ENCODE measurements at places on chromosomes 5 and 9.

- no peak for DNase-seq
Observed at GRCh38 chr5:126692971-126693370, 84.0 kb upstream of the LMNB1 start.

- DNase-seq, result no peak
Observed at GRCh38 chr5:31027721-31028120, 165.8 kb upstream of the CDH6 start.

DNA sequence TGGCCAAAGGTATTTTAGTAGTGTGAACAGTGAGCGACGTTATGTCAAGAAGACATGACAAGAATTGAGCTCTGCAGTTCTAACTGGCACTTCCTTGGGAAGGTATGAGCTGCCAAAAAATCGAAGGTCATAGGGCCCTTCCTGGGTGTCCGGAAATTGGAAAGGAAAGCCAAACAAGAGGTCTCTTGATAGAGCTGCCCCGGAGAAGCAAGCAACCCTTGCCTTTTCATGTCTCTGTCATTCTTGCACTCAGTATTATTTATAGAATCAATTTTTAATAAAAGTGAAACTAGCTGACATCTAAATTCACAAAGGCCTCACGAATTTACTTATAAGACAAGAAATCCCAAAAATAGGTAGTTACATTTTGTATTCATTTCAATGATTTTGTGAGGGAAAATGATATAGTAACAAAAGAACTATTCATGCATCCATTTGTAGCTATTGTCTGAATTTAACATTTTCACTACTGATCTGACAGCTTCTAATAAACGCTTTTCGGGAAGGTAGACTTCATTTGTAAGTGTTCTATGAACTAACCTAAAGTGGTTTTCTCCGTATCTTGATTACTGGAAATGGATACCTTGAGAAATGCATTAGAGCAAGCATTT, 113.8 kb upstream of the VCAN start:
- no peak for DNase-seq

GRCh38 chr5:5221724-5222123, 81.6 kb downstream of the ADAMTS16 start:
- DNase-seq, result no peak

DNA sequence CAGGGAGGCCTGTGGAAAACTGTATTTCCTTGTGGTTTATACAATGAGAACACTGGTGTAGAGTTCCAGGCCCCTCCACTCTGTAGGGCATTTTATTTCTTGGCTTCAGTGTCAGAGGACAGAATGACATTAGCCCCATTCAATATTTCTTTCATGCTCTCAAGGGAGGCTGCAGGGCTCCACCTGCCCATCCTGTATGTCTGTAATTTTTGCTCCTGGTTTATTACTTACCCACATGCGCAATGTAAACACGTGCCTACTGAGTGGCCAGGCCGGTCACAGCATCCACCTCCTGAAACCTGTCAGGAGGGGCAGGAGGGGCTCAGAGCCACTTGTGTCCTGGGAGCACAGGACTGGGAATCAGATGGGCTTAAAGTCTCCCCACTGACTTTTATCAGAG, 82.4 kb downstream of the GADD45G start:
- DNase-seq, result no peak

- DNase-seq, result no peak
Observed at GRCh38 chr5:68682400-68683160, 411.2 kb upstream of the SLC30A5 start.

- DNase-seq, result no peak
Observed at GRCh38 chr9:86217076-86217755, 42.2 kb downstream of the C9orf153 start.

DNA sequence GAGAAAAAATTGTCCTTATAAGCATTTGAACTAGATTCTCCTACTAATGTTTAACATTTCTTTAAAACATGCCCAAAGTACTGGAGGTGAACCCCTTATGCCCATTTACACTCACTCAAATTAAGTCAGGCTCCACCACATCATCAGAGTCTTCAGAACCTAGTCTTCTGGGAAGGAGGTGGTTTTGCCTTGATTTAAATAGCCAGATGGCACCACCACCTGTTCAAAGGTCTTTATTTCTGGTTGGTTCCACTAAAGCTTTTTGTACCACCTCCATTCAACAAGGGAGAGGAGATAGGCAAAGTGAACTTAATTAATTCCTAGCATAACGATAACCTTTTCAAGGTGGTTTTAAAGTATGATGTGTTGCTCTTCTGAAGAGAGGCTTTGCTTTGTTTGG, 189.5 kb downstream of the SLF1 start:
- no peak for DNase-seq

- no peak for DNase-seq
Observed at GRCh38 chr5:178370102-178370501, 137.5 kb upstream of the PHYKPL start.

GRCh38 chr5:32618962-32619361, 33.6 kb downstream of the SUB1 start:
- no peak for DNase-seq

- DNase-seq, result no peak
Observed at GRCh38 chr9:68651280-68651893, 53.7 kb upstream of the PIP5K1B start.

DNA sequence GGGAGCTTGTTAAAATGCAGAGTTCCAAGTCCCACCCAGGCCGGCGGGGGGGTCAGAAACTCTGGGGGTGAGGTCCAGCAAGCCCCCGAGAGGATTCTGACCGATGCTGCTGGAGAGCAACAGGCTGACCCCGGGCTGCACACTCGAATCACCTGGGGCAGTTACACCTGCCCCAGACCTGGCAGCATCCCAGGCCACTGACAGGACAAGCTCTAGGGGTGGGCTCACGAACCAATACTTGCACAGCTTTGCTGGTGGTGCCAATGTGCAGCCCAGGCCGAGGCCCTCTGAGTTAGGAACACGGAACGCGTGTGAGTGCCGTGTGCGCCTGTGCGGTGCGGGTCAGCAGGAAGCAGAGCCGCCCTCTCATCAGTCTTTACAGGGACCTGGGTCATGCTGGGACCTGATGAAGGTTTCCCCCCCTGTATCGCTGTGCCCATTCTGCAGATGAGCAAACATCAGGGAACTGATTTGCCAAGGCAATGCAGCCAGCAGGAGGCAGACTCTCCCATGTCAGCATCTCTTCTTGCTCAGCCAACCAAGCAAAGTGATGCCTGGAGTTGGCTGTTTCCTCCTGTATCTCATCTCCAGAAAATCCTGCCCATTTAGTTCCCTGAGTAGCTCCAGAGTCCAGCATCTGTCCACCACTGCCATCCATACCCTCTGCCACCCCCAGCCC, 16.3 kb downstream of the FAM163B start:
- no peak for DNase-seq

GRCh38 chr5:80569961-80570786, at the start of gene ANKRD34B:
Gene ANKRD34B, minus strand, starts transcription at chr5:80570280. Its CDS starts 10,261 bp downstream, at chr5:80560019.
- no peak for DNase-seq

GRCh38 chr5:115472271-115473025, 72.1 kb downstream of the FEM1C start:
- no peak for DNase-seq

DNA sequence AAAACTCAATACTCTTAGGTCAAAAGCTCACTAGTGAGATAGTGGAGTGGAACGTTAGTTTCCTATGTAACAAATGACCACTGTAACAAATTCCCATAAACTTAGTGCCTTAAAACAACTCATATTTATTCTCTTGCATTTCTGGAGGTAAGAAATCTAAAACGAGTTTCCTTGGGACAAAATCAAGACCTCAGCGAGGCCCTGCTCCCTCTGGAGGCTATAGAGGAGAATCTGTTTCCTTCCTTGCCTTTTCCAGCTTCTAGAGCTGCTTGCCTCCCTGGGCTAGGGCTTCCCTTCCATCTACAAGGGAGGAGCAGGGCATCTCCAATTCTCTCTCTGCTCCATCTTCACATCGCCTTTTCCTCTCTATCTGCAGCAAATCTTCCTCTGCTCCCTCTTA, 32.0 kb downstream of the SEMA5A start:
- no peak for DNase-seq

- no peak for DNase-seq
Observed at GRCh38 chr5:157947156-157947555, 88.2 kb upstream of the CLINT1 start.

- no peak for DNase-seq
Observed at GRCh38 chr9:95023217-95024003, 294.1 kb downstream of the FANCC start.

DNA sequence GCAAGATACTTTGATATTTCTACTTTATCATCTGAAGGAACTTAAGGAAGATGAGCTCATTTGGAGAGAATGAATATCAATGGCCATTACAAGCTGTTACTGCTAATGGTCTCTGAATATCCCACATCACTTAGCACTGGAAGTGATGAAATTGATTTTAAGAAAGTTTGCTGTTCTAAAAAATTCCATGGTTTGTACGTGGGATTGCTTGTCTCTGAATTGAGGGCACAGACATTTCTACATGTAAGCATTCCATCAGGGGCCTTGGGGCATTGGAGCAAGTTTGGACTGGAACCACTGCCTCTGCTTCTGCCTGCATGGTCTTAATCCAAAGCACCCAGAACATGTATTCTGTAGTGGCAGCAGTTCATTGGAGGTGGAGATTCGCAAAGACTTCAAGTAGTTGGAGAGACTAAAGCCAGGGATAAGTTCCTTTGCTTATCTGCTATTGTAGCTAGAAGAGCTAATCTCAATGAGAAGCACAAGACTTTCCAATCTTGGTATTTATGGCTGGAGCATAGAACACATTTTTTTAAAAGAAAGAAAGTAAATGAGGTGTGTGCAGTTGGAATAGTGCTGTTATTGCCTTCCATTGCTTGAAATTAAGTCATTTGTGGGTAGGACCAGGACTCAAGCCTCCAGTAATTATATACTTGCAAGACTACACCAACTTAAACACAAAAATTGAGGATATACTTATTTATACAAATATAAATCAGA, 424.2 kb downstream of the SPATA31D1 start:
- no peak for DNase-seq

DNA sequence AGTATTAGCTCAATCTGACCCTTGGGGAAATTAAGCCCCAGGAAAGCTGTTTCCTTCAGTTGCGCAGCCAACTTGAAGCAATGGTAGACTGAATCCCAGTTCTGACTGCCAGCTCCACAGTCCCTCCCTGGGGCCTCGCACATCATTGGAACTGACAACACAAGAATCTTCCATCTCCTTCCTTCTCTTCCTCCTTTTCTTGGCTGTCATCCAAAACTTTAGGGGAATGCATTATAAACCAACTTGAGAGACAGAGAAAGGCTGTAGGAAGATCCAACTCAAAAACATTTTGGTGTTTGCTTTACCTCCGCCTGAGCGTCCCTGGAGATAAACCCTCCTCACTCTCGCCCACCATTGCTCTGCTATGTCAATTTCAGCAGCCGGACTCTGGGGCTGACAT, 16.6 kb downstream of the KCNIP1 start:
- DNase-seq, result no peak

DNA sequence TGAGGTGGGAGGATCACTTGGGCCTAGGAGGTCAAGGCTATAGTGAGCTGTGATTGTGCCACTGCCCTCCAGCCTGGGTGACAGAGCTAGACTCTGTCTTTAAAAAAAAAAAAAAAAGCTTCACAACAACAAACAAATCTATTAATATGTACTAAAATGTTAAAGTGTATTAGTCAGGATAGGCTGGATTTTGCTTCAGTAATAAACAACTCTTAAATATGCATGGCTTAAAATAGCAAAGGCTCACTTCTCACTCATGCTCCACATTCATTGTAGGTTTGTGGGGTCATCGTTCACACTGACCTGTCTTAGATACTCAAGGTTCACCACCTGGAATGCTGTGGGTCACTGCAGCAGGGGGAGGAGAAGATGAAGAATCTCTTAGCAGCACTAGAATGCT, 33.8 kb upstream of the COL15A1 start:
- DNase-seq, result no peak

GRCh38 chr5:36692791-36693763, 86.7 kb downstream of the SLC1A3 start:
- no peak for DNase-seq

DNA sequence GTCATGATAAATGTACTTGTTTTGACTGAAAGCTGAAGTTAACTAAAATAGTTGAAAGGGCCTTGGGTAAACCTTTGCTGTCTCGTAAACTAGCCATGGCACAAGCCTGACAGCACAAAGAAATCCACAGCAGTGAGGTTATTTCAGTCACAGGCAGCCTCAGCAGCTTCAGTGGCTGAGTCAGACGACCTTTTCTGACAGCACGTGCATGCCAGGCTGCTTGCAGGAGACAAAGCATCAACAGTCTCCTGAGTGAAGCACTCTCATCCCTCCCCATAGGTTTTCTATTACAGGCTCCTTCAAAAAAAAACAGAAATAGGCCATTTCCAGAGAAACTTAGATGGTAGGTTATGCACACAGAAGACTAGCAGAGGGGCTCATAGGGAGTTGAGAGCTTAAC, 34.6 kb downstream of the OXCT1 start:
- no peak for DNase-seq

DNA sequence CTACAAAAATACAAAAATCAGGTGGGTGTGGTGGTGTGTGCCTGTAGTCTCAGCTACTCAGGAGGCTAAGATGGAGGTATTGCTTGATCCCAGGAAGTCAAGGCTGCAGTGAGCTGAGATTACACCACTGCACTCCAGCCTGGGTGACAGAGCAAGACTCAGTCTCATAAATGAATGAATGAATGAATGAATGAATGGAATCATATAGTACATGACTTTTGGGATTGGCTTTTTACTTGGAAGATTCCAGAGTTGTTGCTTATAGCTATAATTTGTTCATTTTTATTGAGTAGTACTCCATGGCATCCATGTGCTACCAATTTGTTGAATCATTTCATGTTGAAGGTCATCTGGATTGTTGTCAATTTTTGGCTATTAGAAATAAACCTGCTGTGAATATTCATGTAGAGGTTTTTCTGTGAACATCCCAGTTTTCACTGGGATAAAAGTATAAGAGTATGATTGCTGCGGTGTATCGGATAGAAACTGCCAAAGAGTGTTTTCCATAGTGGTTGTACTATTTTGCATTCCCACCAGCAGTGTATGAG, 19.9 kb downstream of the ERBIN start:
- DNase-seq, result no peak

DNA sequence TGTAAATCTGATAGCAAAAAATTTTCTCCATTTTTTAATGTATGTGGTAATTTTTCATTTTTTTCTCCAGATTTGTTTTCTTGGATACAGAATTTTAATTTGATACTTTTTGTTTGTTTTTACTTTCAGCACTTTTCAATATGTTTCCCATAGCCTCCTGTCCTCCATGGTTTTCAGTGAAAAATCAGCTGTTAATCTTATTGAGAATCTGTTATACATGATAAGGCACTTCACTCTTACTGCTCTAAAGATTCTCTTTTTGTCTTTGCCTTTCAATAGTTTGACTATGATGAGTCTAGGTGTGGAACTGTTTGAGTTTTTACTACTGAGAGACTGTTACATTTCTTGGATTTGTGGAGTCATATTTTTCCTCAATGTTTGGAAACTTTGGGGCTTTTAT, 455.7 kb upstream of the NUDT12 start:
- no peak for DNase-seq

DNA sequence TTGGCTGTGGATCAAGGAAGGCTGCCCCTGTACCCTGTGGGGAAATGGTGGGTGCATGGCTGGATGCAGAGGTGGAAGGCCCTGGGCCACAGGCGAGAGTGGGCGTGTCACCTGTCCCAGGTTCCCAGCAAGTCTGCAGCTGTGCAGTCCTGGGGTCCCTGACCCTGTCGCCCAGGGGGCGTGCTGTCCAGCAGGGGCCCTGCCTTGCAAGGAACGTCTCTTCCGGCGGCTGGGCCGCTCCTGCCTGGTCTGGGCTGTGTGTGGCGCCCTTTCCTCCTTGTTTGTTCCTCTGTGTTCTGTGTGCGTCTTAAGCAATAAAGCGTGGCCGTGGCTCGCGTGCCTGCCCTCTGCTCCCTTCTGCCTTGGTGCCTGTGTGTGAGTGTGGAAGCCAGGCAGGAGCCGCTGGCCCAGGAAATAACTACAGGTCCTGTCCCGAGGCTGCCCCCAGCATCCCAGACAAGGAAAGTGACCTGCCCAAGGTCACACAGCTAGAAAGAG, 8.4 kb downstream of the SLC2A6 start:
- no peak for DNase-seq

Measured in cortex of kidney (tissue), 1 donor.